ENCODE measurements at places on chromosomes 12 and 14.
A peak's percentile ranks its signal among the peaks of the same experiment; 100 is the strongest.

DNA sequence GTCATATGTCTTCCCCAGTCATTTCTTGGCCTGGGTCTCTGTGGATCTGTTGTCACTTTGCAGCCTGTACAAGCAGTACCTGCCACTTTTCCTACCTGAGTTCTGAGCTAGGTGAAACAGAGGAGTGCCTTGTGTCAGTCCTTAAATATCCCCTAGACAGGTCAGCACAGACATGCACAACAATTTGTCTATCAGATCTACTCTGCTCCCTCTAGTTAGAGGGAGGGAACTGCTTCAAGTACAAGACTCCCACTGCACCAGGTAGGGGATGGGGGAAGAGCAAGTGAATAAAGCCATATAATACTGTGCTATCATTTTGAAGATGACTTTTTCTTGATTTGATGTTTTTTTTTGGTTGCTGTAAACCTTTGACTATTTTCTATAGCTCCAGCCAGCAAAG is 39.4 kb downstream of the MIPOL1 start:
- no peak for DNase-seq

DNA sequence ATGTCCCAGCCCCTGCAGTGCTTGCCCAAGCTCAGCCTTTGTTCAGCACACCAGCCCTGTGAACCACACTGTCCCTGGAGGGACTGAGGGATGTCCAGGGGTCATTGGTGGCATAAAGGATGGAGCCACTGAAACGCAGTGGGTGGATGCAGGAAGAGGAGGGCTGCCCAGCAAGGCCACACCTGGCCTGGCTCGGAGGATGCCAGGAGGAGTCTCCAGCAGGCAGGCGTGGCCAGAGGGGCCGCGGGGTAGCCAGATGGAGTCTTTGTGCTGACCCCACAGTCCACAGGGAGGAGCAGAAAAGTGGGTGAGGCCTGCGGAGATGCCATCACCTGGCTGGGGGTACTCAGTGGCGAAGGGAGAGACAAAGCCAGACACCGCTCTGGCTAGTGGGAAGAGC is 108.5 kb upstream of the C14orf180 start:
- DNase-seq: no peak

DNA sequence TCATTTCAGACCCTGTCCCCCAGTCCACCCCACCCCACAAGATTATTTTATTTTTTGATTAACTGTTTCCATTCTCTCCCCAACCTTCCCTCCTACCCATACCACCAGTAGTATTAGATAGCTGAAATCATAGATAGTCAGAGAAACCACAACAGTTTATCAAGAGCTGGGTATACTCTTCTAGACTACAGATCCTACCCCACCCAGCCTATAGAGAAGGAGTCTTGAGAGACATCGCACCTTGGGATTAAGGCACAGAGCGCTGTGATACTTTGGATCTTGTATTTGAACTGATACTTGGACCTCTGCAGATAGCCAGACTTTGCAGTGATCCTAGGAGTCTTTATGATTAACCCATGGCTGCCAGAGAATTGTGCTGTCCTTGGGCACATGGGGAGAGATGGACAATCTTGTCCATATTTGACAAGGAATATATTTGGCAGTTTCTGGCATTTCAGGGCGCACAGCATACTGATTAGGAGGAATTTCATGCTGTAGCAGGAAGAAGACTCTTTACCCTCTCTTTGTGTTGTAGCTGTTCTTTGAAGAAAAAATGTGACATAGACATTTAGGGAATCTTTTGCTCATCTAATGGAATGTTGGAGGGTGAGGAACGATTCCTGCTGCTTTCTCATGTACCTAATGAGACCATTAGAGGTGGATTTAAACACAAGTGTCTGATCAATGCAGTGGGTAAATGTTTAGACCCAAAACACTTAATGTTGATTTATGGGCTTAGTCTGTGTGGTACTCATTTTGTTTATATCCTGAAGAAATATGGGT is 982 bp downstream of the RBMS2 start:
- DNase-seq: peak; percentile 40

GRCh38 chr12:18907728-18908127 is 169.8 kb downstream of the CAPZA3 start:
- DNase-seq: no peak

GRCh38 chr14:93926873-93927799 is at the start of gene FAM181A:
FAM181A (plus strand) TSS chr14:93927344; CDS start chr14:93928286, 942 bp downstream.
- no peak for DNase-seq

DNA sequence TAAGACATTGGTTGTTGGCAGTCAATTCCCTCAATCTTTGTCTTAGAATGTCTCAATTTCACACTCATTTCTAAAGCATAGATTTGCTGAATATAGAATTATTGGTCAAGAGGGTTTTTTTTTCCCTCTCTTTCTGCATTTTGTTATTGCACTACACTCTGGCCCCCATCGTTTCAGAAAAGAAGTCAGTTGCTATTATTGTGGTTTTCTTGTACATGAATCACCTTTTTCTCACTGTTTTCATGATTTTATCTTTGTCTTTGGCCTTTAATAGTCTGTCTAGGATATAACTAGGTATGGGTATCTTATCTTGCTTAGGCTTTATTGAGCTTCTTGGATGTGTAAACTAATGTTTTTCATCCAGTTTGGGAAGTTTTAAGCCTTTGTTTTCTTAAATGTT is 194.3 kb upstream of the DAAM1 start:
- no peak for DNase-seq

GRCh38 chr14:103696466-103697071 is 18.7 kb downstream of the XRCC3 start:
- peak; percentile 56 for DNase-seq

- DNase-seq: no peak
Observed at GRCh38 chr12:131103669-131104462, 150.2 kb downstream of the ADGRD1 start.

GRCh38 chr12:16027002-16027401 is 115.9 kb downstream of the DERA start:
- peak; percentile 61 for DNase-seq

- DNase-seq: peak; percentile 96
Observed at GRCh38 chr14:92471919-92472318, 41.7 kb upstream of the RIN3 start.

- no peak for DNase-seq
Observed at GRCh38 chr12:47296828-47297227, 217.1 kb upstream of the AMIGO2 start.

DNA sequence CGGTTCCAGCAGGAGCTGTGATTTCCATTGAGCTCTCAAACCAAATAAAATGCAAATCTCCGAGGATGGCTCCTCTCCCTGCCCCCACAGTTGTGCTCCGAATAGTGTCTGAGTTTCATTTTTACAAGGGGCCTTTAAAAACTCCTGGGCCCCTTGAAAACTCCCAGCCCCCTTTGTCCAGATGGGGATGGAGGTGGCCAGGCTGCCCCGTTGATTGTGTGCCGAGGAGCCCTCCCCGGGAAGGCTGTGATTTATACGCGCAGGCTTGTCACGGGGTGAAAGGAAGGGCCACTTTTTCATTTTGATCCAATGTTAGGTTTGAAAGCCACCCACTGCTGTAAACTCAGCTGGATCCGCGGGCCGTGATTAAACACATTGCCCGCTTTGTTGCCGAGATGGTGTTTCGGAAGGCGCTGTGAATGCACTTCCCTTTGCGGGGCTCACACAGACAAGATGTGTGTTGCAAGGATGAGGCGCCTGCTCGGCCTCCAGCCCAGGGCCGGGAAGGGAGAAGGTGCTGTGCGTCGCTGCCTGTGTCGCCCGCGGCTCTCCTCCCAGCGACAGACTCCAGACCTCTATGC is 98.8 kb downstream of the TMEM132C start:
- DNase-seq: peak; percentile 4

GRCh38 chr14:59126714-59127436 is 61.6 kb upstream of the DAAM1 start:
- peak; percentile 60 for DNase-seq

DNA sequence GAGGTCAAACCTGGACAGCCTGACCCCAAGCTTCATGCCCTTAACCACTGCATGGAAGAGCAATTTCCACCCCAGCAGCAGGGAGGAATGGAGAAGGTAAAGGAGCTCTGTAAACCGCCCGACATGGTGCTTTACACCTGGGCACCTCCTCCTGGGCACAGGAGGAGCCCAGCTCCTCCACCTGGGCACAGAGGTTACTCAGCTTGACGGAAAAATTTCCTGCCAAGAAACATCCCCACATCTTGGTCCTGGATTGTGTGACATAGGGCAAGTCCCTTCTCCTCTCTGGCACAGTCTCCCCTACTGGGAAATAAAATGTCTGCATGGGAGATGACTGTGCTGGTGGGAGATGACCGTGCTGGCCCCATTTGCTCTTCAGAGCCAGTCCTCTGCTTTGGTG is 40.8 kb downstream of the TTC7B start:
- no peak for DNase-seq

GRCh38 chr12:26187014-26187798 is 8.2 kb upstream of the SSPN start:
- no peak for DNase-seq

DNA sequence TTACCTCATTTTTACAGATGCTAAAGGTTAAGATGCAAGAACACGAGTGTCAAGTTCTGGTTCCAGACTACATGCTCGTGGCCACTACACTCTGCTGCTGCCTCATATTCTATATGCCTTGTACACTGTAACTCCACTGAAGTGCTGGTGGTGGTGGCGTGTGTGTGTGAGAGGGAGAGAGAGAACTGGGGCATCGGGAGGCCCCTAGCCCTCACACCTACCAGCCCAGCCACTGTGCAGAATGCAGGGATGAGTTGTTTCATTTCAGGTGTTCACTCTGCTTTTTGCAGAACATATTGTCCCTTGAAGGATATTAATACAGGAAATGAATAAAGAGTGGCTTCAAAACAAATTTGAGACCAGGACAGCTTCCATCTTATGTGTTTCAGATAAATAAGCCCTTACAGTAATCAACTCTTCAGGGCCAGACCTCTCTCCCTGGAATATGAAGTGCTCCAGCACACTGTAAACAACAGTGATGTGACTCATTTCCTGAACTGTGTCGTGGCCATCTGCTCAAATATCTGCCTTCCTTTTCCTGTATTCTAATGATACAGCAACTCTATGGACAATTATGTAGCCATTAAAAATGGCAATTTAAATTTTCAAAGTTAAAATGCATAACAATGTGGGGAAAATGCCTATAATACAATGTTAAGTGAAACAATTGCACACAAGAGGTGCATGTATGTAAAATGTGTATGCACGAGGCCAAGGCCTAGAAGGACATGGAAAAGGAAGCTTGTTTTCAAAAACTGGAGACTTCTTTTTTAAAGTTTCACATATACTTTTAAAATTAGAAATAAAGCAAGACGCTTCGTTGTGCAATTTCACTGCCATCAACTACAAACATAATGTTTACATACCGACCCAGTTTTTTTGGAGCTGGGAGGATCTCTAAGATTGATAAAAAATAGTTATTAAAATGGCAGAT is 215.4 kb downstream of the PELI2 start:
- DNase-seq: peak; percentile 69

- peak; percentile 11 for DNase-seq
Observed at GRCh38 chr14:103073876-103074728, 9.9 kb upstream of the LBHD2 start.

- DNase-seq: no peak
Observed at GRCh38 chr14:88829685-88830302, 5.3 kb downstream of the TTC8 start.

DNA sequence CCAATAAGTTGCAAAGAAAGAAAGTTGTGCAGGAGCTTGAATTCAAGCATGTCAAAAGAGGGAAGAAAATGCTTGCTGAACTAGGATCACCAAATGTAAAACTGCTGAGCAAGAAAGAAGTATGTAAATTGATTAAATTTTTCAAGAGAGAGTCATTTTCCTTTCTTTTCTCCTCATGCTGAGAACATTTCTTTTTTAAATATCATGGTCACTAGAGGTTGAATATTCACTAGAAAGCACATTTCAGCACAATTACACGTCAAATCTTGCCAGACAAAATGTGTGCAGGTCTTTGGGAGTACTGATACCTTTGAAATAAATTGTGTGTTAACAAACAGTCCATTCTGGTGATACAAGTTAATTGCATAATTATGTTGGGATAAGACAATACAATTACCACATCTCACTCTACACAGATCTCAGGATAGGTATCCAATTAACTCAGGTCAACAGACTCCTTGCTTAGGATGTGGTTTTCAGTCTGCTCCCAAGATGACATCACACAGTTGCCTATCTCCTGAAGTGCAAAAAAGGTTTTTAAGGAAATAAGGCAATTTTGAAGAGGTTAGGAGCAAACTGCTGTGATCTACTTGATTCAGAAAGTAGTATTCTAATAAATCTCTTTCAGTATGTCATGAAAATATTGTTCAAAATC is 862.2 kb downstream of the RPS29 start:
- peak; percentile 0 for DNase-seq

DNA sequence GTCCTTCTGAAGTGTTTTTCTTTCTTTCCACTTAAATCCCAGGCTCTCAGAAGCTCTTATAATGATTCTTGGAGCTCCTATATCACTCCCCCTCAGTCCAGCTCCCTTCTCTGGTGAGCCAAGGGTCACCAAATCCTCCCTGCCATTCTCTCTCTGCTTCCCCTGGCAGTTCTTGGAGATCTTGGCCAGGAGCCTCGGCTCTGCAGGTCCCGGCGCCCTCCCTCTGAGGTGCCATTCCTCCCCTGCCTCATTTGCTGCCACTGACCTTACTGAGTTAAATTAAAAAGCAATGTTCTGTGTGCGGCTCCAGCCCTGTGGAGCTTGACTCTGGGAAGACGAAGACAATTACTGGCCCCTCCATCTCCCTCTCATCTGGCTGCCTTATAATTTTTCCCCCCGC is 7.0 kb downstream of the CISTR start:
- DNase-seq: no peak

DNA sequence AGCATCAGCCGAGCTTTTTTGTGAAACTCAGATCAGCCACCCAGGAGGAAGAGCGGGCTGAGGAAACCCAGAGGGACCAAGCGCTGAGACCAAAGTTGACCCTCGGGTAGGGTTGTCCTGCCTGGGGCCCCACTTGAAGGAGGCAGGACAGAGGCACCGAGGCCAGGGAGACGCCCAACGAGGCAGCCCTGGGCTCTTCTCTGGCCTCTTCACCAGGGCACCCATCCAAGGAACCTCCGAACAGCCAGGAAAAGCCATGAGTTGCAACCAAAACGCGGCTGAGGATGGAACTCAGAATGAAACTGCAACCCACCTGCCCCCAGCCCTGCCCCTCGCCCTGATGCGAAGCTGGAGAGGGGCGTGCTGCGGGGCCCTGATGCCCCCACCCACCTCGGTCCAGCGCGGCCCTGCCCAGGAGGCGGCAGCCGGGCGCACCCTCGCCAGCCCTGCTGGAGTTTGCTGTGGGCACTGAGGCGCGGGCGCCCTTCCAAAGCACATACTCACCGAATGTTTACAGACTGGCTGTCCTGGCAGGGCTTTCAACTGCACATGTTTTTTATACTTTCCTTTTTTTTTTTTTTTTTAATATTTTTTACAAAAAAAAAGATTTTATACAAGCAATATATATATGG is 41.9 kb downstream of the JDP2 start:
- DNase-seq: no peak

DNA sequence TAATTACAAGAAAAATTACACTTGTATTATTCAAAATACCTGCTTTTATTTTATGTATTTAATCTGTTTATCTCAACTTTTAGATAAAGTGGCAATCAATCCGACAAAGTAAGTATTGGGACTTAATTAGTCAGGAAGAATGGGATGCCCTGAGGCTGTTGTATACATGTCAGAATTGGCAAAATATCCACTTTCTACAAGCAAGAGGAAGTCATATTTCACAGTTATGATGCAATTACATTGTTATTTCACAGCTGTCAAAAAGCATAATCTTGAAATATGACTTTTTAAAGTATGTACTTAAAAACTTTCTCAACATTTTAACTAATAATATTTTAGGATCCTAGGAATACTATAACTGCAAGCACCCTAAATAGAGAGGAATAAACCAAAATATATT is 357.1 kb upstream of the MGAT4C start:
- peak; percentile 28 for DNase-seq

- DNase-seq: no peak
Observed at GRCh38 chr12:3371018-3371417, 120.0 kb upstream of the PRMT8 start.

- no peak for DNase-seq
Observed at GRCh38 chr12:39574378-39574777, 45.2 kb downstream of the ABCD2 start.
